ENCODE measurements at places on chromosomes 7 and 10.

DNA sequence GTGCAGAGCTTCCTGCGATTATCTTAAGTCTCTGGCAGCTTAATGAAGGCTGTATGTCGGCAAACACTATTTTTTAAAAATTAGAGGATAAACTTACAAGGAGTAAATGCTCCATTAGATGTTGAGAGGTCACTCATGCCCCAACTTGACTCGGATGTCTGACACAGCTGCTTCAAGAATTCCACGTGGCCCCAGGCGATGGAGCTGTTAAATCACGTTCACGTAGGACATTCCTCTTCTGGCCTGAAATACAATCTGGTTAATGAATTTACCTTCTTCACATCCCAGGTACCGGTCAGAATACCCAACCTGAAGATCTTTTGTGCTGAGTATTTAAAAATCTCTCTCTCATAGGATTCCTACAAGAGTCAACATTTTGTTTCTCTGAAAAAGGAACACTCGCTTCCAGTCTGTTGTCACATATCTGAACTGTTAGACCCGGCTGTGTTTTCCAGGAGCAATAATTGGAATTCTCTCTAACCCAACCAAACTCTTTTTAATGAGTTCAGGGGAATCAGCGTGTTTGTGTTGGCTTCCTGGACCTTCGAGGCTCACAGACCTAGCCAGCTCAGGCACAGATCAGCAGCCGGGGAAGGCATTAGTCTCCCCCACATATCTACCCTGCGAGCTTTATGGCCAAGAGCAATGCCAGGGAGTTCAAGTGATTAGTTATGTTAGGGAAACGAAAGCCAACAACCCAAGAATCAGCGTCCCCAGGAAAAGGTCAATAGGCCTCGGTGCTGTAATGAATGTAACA, 284.9 kb downstream of the FGFR2 start:
- no peak for DNase-seq

DNA sequence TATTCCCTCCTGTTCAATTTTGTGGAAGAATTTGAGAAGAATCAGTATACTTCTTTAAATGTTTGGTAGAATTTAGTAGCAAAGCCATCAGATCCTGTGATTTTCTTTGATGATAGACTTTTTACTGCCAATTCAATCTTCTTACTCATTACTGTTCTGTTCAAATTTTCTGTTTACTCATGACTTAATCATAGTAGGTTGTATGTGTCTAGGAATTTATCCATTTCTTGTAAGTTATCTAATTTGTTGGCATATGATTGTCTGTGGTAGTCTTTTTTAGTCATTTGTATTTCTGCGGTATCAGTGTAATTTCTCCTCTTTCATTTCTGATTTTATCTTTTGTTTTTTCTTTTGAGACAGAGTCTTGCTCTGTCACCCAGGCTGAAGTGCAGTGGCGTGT, 87.4 kb downstream of the CCDC3 start:
- no peak for DNase-seq

DNA sequence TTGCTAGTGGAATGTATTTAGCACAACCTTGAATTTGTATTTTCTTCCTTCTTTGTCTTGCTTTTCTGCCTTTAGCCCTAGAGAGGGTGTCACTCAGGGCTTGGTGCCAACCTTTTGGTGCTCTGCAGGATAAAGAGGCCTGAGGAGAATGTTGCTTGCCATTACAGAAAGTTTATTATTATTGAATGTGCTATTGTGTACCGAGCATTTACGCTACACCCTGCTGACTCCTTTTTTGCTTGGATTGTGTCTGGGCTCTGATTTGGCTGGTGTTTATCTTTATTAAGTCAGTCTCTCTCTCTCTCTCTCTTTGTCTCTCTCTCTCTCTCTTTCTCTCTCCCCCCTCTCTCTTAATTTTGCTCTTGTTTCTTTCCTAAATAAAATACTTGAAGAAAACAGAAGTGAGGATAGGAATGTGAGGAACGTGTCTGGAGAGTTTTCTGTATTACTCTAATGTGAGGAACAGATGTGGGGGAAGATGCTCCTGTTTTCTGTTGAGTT, 284.4 kb upstream of the PHYHIPL start:
- DNase-seq, result no peak

- DNase-seq, result no peak
Measured at GRCh38 chr10:70331160-70331485, 47.3 kb upstream of the NPFFR1 start.

DNA sequence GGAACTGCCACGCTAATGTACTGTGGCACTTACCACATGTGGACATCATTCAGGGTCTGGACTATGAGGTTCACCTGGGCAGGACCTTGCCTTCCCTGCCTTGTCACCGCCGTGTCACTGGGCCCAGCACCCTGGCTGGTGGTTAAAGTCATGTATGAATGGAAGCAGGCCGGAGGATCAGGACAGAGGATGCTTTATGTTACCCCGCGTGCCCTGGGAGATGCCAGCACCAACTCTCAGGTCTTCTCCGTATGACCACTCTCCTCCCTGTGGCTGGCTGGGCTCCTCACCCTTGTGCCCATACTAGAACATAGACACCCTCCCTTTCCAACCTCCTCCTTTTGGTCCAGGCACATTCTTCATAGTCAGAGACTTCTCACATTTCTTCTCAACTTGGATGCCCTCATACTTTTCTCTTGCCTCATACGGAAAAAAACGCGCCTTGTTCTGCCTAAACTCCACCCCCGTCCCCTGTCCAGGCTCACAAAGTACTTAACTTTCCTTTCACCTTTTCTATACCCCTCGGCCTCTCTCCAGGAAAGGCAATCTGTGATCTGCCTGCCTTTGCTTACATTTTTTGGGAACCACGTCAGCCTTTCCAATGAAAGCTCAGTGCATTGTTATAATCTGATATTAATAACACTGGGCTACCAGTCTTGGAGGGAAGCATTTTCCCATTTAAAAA, 240.0 kb downstream of the TEX36 start:
- no peak for DNase-seq

- DNase-seq, result no peak
Measured at GRCh38 chr7:36625247-36625646, 99.0 kb downstream of the AOAH start.

DNA sequence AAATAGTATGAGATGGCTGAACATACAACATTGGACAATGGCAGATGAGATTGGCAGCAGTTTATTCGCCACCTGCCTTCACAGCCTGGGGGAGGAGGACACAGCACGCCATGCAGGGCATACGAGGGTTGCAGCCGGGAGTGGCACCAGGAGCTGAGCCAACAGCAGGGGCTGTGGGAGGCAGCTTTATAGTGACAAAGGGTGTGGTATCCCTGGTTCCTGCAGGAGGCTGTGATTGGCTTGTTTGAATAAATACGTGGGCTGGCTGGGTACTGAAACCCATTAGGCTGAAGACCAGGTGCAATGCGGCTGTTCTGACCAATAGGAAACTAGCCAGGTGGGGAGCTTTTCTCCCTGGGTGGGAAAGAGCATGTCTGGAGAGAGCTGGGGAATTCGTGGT, 68.9 kb upstream of the LEP start:
- no peak for DNase-seq

GRCh38 chr10:86153751-86154150, 212.8 kb downstream of the GRID1 start:
- no peak for DNase-seq

GRCh38 chr10:31528831-31529230, 209.8 kb downstream of the ZEB1 start:
- DNase-seq, result no peak

DNA sequence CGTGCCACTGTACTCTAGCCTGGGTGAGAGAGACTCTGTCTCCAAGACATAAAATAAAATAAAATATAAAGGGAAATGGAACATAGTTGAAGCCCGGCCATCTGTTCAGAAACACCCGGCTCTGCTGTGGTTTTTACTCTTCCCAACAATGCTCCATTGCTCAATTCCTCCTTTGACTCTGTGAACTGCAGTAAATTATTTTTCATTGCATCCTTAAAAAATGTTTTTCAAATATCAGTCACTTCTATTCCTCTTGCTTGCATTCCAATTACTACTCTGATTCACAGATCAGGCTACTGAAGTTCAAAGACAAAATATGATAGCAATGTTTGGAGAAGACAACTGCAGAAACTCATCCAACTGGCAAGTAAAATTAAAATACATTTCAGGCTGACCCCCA, 983.0 kb downstream of the SORCS1 start:
- no peak for DNase-seq

DNA sequence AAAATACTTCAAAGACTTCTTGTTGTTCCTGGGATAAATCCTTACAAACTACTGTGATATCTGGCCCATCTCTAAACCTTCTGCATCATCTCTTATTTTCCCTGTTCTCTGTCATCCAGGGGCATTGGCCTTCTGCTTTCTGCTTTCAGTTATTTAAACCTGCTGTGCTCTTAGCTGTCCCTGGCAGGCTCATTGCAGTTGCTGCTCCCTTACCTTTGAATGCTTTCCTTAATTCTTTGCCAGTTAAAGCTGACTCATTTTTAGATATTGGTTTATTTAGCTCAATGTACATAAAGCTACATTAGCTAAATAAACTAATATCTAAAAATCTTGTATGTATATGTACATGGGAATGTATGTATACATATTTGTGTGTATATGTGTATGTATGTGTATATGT, 40.6 kb upstream of the CD36 start:
- DNase-seq, result no peak

DNA sequence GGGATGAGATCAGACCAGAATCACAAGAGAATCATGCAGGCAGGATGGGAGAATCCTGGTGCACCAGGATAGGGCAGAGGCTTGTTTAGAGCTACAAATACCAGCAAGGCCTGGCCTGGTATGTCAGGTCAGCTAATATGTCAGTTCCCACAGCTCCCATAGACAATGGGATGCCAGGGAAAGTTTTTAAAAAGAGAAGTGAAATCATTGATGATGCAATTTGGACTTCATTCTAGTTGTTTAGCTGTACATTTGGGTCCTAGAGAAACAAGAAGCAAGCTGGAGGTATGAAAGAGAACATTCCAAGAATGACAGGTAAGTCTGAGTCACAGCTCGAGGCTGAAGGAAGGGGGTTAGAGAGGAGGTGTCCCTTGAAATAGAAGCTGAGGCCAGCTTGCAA, 45.2 kb downstream of the GPR141 start:
- no peak for DNase-seq

DNA sequence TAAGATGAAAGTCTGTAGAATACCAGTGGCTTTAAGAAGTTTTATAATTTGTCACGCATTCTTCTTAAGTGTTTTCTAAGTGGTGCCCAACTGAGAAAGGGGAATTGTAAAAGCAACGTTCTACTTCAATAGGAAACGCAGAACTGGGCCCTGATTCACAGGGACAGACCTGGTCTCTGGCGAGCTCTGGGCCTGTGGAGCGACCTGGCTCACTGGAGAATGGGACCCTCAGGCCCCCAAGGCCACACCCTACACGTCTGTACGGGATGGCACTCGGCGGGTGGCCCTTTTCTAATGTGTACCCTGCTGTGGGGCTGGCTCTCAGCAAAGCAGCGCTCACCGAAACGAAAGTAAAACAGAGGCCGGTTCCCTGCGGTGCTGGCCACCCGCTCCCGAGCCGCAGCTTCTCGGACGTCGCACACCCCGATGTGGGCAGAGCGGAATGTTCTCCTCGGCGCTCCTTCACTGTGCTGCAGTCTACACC, 205.0 kb downstream of the DIP2C start:
- no peak for DNase-seq

- DNase-seq, result no peak
Measured at GRCh38 chr10:114232561-114233176, 6.4 kb upstream of the VWA2 start.

DNA sequence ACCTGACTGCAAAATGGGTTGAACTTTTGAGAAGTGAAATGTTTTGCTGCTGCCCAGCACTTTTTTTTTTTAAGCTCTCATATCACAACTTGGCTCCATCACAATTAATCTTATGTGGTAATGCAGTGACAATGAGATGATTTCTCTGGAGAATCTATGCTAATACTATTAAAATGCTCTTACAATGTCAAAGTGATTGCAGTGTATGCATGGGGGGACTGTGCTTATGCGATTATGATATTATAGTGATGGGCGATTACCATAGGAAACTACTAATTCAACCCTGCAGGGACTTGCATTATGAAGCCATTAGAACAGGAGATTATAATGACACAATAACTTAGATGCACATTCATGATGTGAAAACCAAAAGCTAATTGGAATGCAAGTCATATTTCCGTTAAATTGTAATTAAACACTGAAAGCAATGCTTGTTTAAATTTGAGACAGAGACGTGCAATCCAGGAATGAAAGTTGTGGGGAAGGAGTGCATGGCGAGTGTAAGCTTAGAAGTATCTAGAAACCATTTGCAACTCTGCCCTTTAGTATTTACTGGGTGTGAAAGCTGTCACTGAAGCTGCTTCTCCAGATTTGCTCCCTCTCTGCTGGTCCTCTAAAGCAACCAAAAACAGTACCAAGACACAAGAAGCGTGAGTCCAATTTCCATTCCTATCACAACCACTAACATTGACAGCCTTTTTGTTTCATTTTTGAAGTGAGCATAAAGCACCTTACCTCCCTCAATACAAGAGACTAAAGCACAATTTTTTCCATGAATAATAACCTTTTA, 21.6 kb downstream of the PTER start:
- DNase-seq, result no peak

GRCh38 chr10:43808136-43808535, 159.5 kb upstream of the ZNF32 start:
- no peak for DNase-seq

DNA sequence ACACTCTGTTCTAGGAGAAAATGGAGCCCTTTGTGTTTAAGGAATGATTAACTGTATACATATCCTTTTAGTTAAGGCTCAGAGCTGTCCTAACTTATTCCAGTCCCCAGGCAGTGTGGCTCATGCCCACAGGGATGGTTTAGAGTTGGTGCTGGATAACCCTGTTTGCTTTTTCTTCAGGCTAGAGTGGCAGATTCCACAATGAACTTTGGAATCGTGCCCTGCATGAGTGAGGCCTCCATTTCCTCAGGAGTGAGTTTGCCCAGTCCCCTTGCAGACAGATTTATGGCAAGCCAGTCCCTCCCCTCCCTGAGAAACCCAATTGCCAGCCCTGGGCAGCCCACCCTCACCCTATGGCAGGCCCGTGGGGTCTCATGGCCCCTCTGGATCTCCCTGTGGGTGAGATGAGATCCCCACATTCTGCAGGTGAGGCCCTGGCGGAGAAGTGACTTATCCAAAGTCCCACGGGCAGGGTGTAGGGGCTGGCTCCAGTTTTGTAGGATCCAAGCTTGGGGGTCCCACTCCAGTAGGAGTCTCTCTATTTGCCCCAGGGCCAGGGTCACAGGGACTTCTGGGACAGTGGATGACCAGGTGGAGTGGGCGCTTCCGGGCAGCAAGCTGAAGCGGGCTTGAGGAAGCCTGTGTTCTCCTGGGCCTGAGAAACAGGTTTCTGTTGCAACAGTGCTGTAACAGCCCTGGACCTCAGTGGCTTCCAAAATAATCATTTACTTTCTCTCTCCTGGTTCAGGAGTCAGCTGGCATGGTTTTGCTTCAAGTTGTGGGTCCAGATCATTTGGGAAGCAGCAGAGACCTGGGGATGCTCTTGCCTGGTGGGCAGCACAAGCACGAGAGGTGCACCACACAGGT, 9.0 kb upstream of the COMTD1 start:
- no peak for DNase-seq

DNA sequence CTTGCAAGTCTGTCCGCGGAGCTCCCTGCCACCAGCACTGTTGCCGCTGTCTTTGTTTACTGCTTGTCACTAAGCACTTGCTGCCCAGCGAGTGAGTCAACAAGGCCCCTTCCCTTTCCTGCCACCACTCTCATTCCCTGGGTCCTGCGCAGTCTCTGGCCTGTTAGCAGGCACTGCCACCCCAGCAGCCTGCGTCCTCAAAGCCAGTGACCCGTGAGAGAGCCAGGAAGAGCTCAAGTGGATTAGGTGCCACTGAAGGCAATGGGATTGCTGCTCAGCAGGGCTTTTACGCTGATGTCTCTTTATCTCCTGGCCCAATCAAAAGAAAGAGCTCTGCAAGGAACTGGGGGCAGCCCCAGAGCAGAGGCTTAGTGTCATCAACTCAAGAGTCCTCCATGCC, at the start of gene FRMPD2:
FRMPD2 (minus strand) TSS at position 61 of the 400 bp plus-strand sequence. CDS start 129 bp downstream, outside the sequence.
- no peak for DNase-seq

Measured in glomerular endothelial cell (primary cell).